ENCODE measurements at places on chromosomes 7 and 10. TPM values are rescaled to one million over a fixed set of nuclear protein-coding genes. Genes with fewer than 3 reads are reported as not detected.

UNC5B gene
- 0.02 TPM for total RNA-seq

RBP3 gene
- total RNA-seq: not detected

ANKRD61 gene
- total RNA-seq: 0.49 TPM

CCDC6 gene
- total RNA-seq: 58.0 TPM

MBL2 gene
- not detected for total RNA-seq

MPP7 gene
- 3.6 TPM for total RNA-seq

WNT8B gene
- 0.20 TPM for total RNA-seq

TDRD1 gene
- 0.10 TPM for total RNA-seq

CAMK2B gene
- total RNA-seq: 0.27 TPM

ASB15 gene
- not detected for total RNA-seq

TEX47 gene
- total RNA-seq: not detected

ABCB1 gene
- total RNA-seq: 2.5 TPM

TRIM24 gene
- total RNA-seq: 17.4 TPM

HACD1 gene
- 0.27 TPM for total RNA-seq

ELFN1 gene
- total RNA-seq: 0.10 TPM

ZDHHC16 gene
- 47.0 TPM for total RNA-seq
